ENCODE measurements at places on chromosomes 12 and 14.

DNA sequence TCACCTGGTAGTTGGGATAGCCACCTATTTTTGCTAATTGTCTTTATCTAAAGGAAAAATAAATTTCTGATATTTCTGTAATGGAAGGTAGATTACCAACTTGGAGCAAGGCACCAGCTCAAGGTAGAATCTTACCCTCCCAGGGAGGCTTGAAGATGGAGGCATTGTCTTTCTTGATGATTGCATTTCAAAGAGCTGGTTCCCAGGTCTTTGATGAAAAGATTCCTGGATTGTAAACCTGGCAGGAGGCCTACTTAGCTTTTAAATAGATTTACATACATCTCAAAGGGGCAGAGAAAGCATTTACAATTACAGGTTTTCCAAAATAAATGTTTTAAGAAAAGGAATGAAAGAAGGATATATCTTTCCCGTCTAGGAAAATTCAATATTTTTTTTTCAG, 729.2 kb downstream of the LRFN5 start:
- DNase-seq: no peak

- DNase-seq: no peak
These were observed 38.0 kb downstream of the DPF3 start for GRCh38 chr14:72855913-72856312.

- no peak for DNase-seq
These were observed 1888.1 kb upstream of the SEL1L start for GRCh38 chr14:83421711-83422110.

- no peak for DNase-seq
These were observed 29.0 kb downstream of the LTBP2 start for GRCh38 chr14:74582910-74583581.

DNA sequence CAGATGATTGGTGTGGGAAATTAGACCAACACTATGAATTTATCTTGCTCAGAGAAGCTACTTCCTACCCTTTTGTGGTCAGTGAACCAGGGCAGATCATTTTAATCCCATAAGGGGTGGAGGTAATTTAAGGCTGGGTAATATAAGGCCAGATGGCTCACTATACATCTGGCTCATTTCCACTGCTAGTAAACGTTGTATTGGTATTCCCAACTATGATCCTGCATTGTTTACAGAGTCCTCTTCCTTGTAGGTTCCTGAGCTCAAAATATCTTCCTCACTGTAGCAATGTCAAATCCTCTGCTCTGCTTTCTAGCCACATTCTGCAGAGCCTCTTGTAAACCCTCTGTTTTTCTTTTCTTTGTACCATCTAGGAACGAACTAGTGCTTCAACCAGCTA, 93.0 kb upstream of the MGAT4C start:
- DNase-seq: no peak

DNA sequence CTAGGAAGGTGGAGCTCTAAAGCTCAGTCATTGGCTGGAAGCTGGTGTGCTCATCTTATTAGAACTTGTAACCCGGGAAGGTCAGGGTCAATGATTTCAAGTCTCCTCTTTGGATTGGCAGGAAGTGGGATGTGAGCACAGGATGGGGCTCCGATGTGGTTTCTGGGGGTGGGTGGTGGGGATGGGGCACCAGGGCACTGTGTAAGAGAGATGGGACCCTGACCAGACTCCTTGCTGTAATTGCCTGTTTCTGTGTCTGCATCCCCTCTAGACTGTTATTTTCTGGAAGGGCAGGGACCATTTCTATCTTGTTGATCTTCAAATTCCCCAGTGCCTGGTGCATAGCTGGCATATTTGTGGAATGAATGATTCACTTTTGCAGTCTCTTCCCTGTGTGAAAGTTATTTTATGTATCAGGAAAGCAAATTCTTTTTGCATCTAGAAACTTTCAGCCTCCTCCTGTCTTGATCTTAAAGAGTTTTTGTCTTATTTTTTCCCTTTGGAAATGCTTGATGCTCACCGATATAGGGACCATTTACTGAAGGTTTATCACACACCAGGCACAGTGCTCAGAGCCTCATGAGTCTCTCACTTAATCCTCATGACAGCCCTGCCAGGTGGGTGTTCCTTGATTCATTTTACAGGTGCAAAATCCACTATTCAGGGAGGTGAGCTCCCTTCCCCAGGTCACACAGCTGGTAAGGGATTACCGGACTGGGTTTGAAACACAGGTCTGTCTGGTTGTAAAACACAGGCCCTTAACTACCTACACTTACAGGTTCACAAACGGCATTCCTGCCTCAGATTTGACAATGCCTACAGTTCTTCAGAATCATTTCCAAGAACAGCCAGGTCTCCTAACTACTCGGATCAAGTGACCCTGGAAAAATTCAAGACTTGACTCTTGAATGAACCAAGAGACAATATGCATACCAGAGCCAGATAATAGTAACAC, 86.9 kb upstream of the IGF1 start:
- DNase-seq: no peak

DNA sequence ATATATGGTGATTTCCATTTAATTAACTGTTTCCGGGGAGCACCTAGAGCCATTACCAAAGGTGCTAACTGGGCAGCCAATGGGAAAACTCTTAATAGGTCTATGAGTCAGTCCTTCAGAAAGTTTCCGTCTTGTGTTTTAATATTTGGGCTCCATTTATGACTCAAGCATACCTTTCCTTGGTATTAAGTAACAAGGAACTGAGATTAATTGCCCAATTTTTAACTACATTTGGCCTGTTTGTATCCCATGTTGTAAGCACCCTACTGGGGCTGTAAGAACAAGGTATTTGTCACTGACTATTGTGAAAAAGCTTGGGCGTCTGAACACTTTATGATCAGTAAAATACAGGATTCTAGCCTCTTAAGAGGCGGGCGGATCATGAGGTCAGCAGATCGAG, 62.8 kb upstream of the FOXN3 start:
- DNase-seq: peak; percentile 37

DNA sequence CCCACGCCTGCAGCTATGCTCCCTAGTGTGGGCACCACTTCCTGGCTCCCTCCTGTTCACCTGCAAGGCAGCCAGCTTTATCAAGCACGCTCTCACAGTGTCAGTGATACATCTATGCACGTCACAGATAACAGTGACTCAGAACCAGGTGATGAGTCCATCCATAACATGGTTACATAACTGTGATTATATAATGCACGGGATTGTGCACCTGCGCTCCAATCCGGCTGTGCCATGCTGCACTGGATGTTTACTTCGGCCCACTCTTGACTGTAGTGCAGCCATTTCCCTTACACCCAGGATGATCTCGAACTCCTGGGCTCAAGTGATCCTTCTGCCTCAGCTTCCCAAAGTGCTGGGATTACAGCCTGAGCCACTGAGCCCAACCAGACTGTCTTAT, 38.4 kb upstream of the CEP83 start:
- no peak for DNase-seq

DNA sequence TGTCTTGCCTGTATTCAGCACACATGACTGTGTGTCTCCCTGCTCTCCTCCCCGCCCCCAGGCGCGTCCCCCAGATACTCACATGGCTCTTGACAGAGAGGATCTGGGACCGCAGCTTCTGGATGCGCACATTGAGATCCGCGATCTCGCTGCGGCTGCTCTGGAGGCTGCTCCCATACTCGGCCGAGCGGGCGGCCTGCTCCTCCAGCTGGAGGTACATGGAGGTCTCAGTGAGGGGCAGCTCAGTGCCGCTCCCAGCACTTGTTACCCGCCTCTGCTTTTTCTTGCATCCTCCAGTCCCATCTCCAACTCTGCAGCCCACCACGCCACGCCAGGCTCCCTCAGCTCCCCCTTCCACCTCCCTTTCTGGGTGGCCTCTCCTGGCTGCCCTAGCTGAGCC, 18.9 kb downstream of the KRT80 start:
- no peak for DNase-seq

DNA sequence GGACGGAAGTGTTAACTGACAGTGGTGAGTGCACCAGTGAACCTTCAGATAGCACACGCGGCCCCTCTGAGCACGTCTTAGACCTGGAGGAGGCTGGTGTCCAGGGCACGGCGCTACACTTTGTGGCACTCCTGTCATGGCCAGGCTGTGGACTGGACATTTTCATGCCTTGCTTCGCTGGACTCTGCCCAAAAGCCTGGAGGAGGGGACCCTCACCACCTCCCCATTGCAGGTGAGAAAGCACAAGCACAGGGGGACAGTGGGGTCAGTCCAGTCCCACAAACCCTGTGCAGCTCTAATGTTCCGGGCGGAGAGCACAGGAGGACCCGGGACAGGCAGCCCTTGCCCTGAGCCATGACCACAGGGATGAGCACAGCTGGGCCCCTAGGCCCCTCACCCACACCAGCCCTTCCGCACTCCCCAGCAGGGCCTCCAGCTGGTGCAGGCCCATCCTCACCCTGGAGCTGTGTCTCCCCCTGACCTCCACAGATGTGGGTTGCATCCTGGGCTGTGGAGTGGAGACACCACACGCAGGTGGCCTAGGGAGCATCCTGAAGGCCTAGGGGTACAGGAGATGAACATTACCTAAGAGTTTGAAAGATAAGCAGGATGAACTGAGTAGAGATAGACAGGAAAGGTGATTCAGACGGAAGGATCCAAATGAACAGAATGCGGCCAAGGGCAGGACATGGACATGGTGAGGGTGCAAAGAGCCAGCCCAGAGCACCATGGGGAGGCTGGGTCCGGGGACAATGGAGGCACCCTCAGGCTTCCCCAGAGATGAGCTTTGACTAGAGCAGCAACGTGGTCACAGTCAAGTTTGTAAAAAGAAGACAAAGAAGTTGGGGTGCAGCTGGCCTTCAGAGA, 132.8 kb downstream of the BCL11B start:
- DNase-seq: no peak

DNA sequence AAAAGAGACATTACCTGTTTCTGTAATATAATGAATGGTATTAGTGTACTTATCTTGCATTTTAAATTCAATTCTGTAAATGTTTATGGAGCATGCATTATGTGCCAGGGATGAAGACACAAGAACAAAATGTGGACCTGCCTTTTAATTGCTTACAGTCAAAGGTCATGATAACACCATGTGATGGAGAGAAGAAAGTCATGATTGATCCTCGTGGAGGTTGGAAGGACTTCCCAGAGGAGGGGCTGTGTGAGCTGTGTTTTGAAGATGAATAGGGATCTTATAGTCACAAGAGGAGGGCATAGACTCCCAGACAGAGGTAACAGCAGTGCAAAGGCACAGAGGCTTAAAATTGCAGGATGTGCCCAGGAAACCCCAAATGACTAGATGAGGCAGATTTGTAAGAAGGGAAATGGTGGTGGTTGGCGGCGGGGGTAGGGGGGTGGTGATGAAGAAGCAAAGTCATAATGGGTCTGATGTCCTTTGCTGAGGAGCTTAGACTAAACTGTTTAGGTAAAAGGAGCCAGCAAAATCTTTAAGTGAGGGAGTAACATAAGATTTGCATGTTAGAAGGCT, 151.5 kb downstream of the PRKCH start:
- no peak for DNase-seq

GRCh38 chr12:4106621-4107020, 166.9 kb upstream of the CCND2 start:
- DNase-seq: no peak

DNA sequence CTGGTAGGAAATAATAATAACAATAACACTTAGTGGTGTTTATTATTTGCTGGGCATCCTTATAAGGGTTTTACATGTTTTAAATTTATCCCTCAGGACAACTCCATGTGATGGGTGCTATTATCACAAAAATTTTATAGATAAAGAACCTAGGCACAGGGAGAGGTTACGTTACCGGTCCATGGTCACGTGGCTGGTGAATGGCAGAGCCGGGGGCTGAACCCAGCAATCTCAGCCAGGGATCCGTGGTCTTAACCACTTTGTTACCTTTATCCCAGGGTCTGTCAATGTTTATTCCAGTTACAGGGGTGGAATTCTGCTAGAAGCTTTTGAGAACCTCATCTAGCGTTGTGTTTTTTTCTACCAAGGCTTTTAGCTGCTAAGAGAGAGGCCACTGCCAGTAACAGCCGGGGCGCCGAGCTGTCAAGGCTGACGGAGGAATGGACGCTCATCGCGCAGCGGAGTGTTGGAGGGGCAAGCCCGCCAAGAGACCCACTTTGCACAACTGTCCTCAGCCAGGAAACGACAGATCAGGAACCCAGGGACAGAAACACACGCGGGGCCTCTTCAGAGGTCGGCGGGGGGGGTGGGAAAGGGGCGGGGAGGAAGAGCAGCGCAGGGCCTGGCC, 418 bp downstream of the AMN1 start:
- DNase-seq: no peak

- DNase-seq: no peak
These were observed 75.6 kb downstream of the USP15 start for GRCh38 chr12:62335796-62336195.

DNA sequence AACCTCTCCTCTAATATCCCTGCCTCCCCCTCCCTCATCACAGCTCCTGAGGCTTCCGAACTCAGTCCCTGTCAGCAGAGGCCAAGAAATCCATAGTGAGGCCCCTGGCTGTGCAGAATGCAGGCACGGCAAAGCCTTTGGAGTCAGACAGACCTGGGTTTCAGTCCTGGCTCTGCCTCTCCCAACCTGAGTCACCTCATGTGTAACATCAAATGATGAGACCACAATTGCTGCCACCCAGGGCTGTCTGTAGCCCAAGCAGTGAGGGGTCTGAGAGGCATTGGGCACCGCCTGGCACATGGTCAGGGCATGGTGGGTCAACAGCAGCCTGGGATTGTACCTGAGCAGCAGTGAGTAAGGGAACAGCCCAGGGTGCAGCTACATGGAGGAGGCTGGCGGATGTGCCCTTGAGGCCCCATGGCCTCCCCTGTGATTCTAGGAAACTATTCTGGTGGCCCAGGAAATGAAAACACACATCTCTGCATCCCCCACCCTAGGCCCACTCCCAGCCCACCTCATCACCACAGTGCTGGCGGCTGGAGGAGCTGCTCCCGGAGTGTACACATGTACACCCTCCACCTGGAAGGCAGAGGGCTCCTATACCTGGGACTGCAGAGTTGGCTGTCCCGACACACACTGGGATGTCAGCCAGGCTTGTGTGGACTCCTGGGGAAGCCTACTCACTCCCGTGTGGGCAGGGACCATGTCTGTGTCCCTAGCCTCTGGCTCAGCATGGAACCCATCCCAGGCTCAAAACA, 7.7 kb downstream of the ANKRD33 start:
- DNase-seq: no peak

GRCh38 chr14:95711476-95712176, 2.3 kb downstream of the TCL1A start:
- no peak for DNase-seq

DNA sequence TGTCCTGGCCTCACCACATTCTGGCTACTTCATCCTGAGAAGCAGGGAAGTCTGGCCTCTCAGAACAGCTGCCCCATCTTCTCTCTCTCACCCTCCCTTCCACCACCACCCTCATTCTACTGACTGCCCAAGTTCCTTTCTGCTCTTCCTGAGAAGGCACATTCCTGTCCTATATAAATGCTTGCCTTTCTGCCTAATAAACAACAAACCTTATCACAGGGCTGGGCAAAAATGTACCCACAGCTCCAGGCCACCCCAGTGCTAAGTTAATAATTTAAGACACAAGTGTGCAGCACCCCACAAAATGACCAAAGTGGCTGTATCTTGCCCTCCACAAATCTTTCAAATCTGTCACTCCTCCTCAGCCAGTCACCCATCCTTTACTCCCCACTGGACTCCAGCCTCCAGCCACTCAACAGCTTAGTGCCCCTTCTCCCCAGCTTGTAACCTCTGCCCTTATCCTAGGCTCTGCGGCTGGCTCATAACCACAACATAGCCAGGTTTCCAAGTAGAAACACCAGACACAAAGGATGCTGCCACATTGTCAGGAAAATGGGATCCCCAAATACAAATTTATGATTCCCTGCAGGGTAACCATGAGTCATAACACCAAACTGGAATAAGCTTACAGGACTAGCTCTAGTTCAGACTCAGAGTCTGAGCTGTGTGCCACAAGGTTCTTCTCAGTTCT, 15.0 kb downstream of the OXA1L start:
- DNase-seq: no peak

- DNase-seq: no peak
These were observed 421.7 kb downstream of the VRK1 start for GRCh38 chr14:97218691-97219430.
